Peyer's patch (tissue), 4 donors: ENCODE measurements at places on chromosomes 1 and 21. TPM values are rescaled to one million over a fixed set of nuclear protein-coding genes. Genes with fewer than 3 reads are reported as not detected.

GRCh38 chr1:56920591-56921001 is 45.2 kb downstream of the C8B start:
- no peak for DNase-seq

DNA sequence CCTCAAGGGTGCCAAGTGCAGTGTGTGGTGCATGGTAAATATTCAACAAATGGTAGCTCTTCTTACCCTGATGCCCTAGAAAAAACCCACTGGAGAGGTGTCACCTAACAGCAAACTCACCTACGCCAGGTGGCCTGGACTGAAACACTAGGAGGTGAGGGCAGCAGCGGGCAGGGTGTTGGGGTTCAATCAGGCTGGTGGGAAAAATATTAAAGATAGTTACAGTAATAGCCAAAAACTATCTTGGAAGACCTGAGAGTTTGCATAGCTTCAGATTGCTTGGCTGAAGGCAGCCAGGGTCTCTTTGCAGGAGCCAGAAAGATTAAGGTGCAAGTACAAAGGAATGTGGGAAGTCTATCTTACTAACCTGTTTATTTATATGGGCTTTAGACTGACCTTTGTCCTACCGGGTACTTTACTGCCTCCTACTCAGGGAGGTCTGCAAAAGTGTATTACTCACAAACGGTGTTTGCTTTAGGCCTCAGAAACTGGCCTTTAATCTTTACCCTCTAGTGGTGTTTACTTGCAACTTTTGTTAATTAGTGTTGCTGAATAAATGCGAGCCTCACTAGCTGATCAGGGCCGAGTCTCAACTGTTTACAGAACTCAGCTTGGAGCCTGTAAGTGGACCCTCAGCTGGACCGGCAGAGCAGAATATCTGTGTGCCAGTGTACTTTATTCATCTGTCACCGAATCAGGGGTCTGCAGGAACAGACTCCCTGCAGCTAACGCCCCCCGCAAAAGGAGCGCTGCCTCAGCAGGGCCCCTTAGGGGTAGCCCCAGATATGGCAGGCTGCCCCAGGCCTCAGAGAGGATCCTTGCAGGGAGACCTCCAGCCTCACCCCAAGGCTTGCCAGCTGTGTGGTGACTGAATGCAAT is 63.9 kb downstream of the SYF2 start:
- no peak for DNase-seq

DNA sequence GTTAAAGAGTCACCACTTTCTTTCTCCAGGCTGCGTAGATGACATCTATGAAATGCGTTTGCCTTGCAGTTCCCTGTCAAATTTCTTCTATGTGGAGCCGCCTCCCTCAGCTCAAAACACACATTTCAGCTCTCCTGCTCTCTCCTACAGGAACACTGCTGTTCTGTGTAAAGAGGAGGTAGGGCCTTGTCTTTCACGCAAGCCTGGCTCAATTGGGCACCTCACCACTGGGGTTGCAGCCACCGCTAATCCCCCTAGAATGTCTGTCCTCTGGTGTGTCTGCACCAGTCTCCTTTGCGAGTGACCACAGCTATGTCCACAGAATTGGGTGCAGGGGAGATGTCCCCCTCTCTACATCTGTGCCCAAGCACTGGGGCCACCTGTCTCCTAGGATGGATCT is 31.8 kb upstream of the CFHR4 start:
- no peak for DNase-seq

DNA sequence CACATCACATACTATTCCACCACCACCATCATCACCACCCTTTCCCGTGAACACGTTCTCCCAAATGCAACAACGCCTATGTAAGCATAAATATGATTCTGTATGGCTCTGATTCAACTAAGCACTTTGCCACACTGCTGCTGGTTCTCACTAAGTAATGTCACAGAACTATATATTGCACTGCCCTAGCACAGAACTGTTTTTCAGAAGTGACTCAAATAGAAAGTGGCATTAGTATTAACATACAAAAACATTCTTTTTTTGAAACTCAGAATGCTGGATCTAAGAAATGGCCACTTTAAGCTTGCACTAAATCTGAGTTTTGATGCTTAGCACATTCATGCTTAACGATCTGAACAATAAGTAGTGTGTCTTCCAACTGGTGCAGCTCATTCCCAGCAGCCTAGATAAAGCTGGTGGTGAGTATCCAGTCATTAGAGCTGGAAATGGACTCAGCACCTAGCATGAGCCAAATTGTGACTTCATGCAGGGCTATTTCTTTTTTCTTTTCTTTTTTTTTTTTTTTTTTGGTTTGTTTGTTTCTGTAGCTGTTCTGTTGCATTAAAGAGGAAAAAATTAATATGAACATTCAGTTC is 46.2 kb upstream of the ZC3H11B start:
- no peak for DNase-seq

GRCh38 chr21:15301014-15301413 is 236.2 kb upstream of the NRIP1 start:
- DNase-seq, result no peak

GRCh38 chr1:27448982-27449381 is 41.0 kb downstream of the WASF2 start:
- DNase-seq, result no peak

IL24 gene
- total RNA-seq, result not detected

SPATA21 gene
- total RNA-seq, result not detected

TMEM39B gene
- 5.1 TPM for total RNA-seq

RIIAD1 gene
- not detected for total RNA-seq
